ENCODE measurements at places on chromosomes 4 and X. TPM values are rescaled to one million over a fixed set of nuclear protein-coding genes. Genes with fewer than 3 reads are reported as not detected.

Gene OTC
- not detected for total RNA-seq

Gene COX7B
- total RNA-seq: 178 TPM

Gene PRR32
- total RNA-seq: not detected

Gene GPM6B
- 10.7 TPM for total RNA-seq

DNA sequence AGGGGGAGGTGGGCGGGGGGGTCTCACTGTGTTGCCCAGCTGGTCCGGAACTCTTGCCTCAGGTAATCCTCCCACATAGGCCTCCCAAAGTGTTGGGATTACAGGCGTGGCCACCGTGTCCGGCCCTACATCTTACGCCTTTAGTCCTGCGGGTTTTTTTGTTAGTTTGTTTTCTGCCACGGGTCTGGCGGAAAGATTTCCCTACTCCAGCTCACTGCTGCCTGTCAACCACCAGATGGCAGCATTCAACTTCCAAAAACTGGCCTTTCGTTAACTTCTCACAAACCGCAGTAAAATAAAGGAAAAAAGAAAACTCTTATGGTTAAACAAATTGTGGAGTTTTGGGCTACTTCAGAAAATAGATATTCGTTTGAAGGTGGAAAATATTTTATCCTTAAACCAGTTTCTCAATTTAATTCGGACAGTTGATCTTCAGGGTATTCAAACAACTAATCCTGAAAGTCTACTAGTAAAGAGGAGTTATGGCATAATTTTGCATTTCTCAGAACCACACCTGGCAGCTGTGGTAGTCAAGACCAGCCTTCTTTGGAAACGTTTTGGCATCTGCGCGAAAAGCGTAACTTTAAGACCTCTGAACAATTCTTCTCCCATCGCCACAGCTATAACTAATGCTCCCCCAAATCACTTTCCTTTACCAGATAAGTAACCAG, 41.1 kb downstream of the LUZP4 start:
- no peak for DNase-seq

DNA sequence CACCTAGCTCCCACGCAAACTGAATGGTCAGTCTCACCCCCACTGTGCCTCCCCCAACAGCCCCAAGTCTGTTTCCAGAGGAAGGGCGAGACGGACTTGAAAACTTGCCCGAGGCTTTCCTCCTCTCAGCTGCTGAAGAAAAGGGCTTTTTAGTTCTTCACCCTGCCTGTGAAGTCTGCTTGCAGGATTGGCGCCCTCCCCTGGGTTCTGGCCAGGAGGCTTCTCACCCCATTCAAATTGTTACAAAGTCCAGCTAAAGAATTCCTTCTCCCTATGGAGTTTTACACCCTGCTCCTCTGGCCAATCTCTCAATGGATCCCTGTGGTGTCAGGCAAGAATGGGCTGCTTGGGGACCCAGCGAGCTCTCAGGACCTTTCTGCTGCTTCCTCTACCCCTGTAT, 241.0 kb downstream of the AFF2 start:
- no peak for DNase-seq

DNA sequence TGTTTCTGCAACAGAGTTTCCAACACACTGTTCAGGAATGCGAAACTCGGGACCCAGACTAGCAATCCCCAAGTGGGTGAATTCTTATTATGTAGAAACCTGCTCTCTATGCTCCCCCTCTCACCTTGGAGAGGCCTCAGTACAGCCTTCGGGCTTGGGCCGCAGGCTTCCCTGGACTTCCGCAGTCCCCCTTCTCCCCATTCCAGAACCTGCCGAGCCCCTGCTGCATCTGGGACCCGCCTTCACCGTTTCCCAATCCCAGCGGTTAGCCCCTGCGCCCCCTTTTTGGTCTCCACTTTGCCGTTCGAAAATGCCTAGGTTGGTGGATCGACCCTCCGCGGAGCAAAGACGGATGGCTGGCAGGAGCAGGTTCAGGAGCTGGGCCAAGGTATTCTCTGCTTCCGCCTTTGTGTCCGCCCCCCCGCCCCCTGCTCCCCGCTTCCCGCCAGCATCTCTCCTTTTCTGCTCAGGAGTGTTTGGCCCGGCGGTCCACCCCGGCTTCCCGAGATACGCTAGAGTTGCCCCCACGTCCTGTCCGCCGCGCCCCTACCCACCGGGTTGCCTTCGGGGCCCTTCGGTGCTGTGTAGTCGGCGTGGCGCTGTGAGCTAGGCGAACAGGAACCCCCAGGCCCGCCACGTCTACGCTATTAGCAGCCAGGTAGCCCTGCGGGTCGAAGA, 11.5 kb downstream of the HAND2 start:
- peak; percentile 78 for DNase-seq

GRCh38 chr4:26161030-26161824, 159.6 kb upstream of the RBPJ start:
- DNase-seq: no peak

DNA sequence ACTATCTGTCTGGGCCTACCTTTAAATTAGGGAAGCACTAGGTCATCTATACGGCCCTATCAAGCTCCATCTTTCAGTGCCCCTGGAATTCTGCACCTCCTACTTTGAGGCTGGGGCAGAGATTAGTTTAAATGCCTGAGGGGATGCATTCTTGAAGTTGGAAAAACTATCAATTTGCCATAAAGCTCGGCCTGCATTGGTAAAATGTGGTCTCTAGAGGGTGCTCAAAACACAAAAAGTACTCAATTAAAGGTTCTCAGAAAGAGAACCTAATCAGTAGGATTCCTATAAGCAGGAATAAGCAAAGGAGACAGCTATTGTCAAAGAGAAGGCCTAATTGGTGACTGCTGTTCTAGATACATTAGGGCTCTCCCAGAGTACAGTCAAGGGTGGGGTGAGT, 111.7 kb downstream of the AMER1 start:
- no peak for DNase-seq

DNA sequence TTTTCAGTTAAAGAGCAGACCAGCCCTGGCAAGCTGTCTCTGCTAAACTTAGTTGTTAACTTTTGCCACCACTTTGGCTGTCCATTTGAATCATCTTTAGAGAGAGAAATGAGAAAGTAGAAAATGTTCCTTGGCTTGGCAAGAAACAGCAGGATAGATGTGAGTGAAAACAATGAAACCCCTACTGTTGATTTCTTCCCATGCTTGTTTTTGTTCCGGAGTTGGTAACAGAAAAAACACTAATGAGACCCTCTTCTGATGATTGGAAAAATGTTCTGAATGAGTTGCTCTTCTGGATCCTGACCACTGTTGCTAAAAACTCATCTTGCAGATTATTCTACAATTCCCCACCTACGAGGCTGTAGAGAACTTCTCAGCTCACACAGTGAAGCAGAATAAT, 203.3 kb downstream of the MAPK10 start:
- DNase-seq: no peak

Gene TEX13C
- total RNA-seq: not detected

- no peak for DNase-seq
Measured at GRCh38 chr4:169485086-169485485, 127.3 kb downstream of the NEK1 start.

GRCh38 chr4:180422989-180423711, 1820.1 kb upstream of the TENM3 start:
- DNase-seq: no peak

DNA sequence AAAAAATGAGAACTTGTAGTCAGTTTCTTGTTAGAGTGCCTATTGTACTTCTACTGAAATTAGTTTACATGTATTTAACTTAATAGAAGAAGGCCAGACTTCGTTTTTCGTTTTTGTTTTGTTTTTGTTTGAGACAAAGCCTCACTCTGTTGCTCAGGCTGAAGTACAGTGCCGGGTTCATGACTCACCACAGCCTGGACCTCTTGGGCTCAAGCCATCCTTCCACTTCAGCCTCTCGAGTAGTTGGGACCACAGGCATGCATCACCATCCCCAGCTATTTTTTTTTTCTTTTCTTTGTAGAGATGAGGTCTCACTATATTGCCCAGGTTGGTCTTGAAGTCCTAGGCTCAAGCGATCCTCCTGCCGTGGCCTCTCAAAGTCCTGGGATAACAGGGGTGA, 793.9 kb downstream of the ADGRL3 start:
- DNase-seq: no peak

DNA sequence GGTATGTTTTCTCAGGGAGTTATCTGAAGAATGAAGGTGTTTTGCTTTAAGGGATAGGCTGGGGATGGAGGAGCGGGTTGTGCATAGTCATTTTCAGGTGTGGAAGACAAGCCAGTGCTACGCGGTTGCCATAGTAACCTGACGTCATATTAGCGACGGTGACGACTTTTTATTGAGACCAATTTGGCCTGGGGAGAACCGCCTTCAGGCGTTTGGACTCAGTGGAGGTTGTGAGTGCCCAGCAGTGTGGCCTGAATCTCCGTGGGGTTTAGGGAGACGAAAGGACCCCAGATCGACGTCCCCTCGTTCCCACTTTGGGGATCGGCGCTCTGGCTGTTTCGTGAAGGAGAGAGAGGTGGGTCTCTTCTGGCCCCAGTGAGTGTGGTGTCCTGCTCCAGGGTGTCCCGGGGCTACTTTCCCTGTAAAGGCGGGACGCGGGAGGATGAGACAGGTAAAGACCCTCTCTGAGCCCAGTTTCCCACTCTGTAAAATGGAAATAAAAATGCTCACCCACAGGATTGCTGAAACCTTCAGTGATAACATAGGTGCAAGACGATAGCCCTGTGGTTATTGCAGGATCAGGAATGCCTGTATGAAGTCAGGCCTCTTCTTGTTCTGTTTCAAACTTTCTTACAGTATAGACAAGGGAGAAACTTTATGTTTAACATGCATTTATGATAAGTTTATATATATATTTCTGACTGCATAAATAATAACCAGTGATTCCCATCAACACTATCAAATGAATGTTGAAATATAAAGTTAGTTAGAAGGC, 48.6 kb downstream of the GPRASP3 start:
- peak; percentile 90 for DNase-seq

- DNase-seq: no peak
Measured at GRCh38 chr4:27191592-27191991, 331.0 kb downstream of the STIM2 start.

GRCh38 chr4:5114950-5115349, 63.7 kb downstream of the STK32B start:
- no peak for DNase-seq

- DNase-seq: no peak
Measured at GRCh38 chr4:90904021-90904420, 776.8 kb downstream of the CCSER1 start.

DNA sequence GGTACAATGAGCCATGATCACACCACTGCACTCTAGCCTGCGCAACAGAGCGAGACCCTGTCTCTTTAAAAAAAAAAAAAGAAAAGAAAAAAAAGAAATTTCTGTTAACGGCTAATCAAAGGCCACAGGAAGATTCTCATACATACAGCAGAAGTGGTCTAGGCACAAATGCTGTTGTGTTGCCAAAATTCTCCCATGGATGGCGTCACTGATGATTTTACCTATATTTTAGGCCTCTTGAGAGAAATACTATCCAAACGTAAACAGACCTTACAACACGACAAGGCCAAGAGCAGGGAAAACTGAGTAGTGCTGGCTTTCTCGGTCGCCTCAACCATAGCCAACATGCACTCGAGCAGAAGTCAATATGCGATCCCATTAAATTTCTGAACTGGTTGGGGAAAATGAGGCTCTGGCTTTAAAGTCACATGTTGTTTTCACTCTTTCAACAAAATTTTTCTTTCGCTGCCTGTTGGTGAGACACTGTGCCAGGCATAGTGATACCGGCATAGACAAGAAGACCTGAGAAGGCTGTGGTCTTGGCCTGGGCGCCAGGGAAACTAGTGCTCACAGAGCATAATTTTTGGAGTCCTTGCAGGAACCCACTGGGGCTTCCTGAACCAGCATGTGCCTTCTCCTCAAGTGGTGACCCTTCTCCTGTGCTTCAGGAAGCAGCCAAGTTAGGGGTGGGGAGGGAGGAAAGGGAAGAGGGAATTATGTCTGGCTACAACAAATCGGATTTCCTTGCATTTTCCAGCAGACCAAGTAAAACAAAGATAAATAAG, 20.6 kb downstream of the SH3KBP1 start:
- DNase-seq: no peak

- DNase-seq: no peak
Measured at GRCh38 chr4:26858947-26859401, 1.7 kb upstream of the STIM2 start.
